ENCODE measurements at places on chromosomes 7 and 10. TPM values are rescaled to one million over a fixed set of nuclear protein-coding genes. Genes with fewer than 3 reads are reported as not detected.
A peak's percentile ranks its signal among the peaks of the same experiment; 100 is the strongest.

The AGR2 gene
- total RNA-seq, result not detected

The WEE2 gene
- not detected for total RNA-seq

The SFRP5 gene
- not detected for total RNA-seq

DNA sequence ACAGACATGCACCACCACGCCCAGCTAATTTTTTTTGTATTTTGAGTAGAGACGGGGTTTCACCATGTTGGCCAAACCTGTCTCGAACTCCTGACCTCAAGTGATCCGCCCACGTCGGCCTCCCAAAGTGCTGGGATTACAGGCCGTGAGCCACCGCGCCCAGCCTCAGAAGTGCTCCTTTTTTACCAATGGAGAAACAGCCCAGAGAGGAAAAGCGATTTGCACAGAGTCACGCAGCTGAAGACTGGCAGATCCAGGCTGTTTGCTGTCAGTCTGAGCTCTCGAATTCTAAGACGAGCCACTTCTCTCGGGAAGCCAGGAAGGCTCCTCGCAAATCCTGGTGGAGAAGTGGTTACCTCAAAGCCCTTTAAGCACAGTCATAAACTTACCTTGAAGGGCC lies 57.4 kb upstream of the SDK1 start:
- no peaks in the 10 kb centered on the region for H3K4me1 ChIP-seq
- no peak overlapping the region for H3K27ac ChIP-seq

DNA sequence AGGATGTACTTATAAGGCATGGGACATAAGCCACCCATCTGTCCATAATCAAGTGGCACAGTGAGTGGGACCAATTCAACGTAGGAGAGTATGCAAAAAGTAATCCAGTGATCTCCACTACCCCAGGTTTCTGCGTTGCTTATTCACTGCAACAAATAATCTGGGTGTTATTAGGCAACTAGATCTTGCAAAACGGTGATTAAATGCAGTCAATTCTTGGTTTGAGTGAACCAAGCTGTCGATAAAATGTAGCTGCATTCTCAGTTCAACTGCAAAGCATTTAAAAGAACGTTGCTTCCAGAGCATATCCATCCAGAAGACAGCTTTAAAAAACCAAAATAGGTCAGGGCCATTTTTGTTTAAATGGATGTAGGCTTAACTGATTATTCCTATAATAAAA lies 5.0 kb downstream of the LSMEM1 start:
- H3K4me1 ChIP-seq, result no peaks in the 10 kb centered on the region
- H3K4me3 ChIP-seq, result no peak overlapping the region
- H3K27me3 ChIP-seq, result no peaks in the 10 kb centered on the region

DNA sequence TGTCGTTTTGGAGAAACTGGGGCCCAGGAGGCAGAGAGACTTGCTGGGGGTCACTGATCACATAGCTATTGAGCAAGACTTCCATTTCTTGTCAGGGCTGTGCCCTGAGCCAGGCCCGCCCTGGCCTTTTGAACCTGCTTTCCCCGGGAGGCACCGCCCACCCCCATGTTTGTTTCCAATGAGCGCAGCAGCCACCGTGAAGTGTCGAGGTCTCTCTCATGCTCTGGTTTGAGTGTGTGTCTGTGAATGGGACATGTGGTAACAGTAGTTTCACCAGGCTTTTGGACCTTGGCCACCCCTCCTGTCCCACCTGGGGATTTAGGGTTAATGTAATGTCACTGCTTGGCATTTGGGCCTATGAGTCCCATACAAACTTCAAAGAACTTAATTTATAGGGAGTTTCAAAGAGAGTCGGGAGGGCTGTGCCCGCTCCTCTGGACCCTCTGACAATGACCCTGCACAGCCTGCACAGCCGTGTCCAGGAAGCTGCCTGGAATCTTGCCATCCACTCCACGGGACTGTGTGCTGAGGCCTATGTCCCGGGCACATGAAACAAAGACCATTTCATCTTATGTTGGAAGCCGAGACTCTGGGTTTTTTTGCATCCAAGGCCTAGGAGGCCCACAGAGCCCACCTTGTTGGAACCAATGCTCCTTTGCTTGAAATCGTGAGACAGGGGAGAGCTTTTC lies 6.3 kb downstream of the PRF1 start:
- H3K4me3 ChIP-seq, result no peak overlapping the region
- no peak for DNase-seq
- H3K27ac ChIP-seq, result no peak overlapping the region
- H3K36me3 ChIP-seq, result peaks cover 28% of the 10 kb centered on the region
- H3K27me3 ChIP-seq, result no peaks in the 10 kb centered on the region

DNA sequence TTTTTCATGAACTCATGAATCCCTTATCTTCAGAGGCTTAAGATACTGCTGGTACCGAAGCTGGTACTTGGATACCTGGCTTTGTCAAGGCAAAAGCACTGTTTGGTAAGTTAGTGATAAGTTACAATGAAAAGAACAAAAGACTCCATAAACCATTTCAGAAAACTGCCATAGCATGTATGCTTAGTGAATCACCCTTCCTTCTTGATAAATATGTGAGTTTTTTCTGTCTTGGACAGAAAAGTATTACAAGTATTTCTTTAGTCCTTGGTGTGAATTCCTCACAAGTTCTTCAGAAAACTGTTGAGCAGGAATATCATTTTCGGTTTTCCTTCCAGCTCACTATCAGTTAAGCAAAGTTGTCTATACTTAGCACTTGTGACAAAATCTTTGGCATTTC lies 25.6 kb downstream of the PUS7 start:
- no peaks in the 10 kb centered on the region for H3K4me1 ChIP-seq
- no peak overlapping the region for H3K27ac ChIP-seq
- no peak for DNase-seq
- no peaks in the 10 kb centered on the region for H3K36me3 ChIP-seq

The PDE6C gene
- not detected for total RNA-seq

DNA sequence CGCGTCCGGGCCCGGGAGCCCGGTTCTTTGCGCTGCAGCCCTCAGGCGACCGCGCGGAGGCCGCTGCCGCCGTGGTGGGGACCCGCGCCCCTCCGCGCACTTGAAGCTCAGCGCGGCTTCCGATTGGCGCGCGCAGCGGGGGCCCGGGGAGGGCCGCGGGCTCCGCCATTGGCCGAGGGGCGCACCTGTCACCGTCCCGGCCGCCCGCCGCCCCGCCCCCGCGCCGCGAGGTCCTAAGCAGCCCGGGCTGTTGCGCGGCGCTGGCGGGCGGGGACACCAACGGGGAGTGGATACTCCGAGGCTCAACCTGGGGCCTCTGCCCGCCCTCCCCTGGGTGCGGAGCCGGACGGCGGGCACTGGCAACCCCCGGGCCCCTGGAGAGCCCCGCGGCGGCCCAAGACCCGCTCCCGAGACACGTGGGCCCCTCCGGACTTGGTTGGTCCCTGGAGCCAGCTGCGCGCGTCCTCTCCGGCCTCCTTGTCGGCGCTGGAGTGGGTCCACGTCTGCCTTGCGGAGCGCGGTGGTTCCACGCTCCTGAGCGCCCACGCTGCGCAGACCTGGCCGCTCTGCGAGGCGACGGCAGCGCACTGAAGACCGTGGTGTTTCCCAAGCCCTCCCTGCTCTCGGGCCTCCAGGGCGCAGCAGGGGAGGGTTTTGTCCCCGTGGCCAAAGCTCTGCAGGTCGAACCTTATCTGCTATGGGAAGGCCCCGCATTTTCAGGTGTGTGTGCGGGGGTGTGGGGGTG lies at the start of gene MNX1:
Gene MNX1, minus strand, starts transcription at position 76 of the 745 bp plus-strand sequence. CDS start 313 bp downstream, outside the sequence.
- H3K27ac ChIP-seq, result no peak within 1 kb of the TSS
- DNase-seq, result peak; percentile 22
- H3K27me3 ChIP-seq, result peaks cover 53% of the 10 kb centered on the region
- no peaks in the 10 kb centered on the region for H3K36me3 ChIP-seq

GRCh38 chr10:129531195-129531968 lies 64.3 kb downstream of the MGMT start:
- H3K4me1 ChIP-seq, result no peaks in the 10 kb centered on the region
- H3K27ac ChIP-seq, result no peak overlapping the region
- no peaks in the 10 kb centered on the region for H3K36me3 ChIP-seq

DNA sequence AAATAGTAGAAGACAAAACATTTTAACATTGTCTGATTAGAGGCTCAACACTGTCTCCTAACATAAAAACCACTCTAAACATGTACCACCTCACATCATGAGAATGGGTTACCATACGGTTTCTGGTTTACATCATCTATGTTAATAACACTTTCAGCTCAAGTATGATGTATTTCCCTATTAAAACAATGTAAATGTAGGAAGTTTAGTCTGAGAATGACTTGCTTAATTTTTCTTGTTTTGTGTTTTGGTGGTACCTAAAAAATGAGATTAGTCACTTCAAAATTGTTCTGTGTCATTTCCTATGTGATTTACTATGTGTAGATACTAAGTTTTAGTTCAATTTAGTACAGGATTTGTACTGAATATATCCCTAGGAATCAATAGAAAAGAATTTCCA lies 195.8 kb upstream of the SEMA3C start:
- H3K36me3 ChIP-seq, result no peaks in the 10 kb centered on the region
- H3K4me1 ChIP-seq, result no peaks in the 10 kb centered on the region
- no peak overlapping the region for H3K27ac ChIP-seq
- no peak overlapping the region for H3K4me3 ChIP-seq
- no peak for DNase-seq

DNA sequence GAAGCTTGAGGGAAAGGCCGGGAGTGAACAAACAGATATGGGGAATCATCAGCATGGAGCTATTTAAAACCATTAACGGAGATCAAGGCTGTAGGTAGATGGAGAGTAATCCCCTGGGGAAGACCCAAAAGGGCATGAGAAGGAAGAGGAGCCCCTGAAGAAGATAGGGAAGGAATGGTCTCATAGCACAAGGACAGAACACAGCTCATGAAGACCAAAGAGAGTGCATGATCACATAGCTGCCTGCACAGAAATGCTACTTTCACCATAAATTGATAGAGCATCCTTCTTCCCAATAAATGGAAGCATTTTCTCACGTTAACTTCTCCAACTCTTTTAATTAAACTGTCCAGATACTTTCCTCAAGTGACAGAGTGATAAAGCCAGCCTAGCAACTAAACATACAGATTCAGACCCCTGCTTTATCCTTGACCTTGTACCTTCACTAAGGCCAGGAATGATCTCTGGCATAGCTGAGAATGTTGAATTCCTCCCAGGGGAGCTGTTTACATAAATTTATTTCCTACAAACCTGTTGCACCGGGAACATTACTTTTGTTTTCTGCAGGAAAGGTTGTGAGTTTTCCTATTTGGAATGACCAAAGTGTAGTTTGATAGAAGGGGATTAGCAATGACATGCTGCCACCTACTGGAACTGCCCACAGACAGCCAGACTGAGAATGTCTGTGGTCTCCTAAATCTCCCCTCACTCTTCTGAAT lies 110.8 kb upstream of the LRGUK start:
- H3K4me3 ChIP-seq, result no peak overlapping the region
- no peak overlapping the region for H3K27ac ChIP-seq
- H3K27me3 ChIP-seq, result no peaks in the 10 kb centered on the region
- no peaks in the 10 kb centered on the region for H3K4me1 ChIP-seq

GRCh38 chr10:69965086-69965485 lies 87.6 kb upstream of the MACROH2A2 start:
- no peak overlapping the region for H3K4me3 ChIP-seq
- DNase-seq, result no peak
- H3K4me1 ChIP-seq, result no peaks in the 10 kb centered on the region
- H3K27ac ChIP-seq, result no peak overlapping the region
- no peaks in the 10 kb centered on the region for H3K36me3 ChIP-seq

DNA sequence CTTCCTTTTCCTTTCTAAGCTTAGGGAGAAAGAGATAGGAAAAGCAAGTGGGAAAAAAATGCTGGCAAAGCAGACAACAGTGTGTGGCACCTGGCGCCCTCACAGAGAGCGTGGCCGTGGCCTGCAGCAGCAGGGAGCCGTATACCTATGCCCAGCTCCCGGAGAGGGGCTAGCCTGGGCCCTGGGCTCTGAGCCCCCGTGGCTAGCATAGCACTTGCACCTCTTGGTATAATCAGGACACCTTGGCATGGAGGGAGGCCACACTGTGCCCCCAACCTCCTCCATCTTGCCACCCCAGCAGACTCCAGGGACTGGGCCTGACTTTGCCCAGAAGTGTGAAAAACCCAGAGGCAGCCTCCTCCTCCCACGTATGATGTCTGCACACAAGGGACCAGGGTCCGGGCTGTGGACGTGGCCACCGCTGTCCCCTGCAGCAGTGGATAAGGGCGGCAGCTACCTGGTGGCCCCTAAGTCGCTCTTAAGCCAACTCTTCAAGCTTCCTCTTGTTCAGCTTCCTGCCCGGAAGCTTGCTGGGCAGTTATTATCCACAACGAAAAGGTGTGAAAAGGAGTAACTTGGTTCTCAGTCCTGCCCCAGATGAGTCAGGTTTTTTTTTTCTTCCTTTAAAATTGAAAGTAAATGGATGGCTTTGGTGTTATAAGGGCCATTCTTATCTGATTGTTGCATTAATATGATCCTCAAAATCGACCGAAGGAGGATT lies 249.1 kb upstream of the PITRM1 start:
- peaks cover 11% of the 10 kb centered on the region for H3K4me1 ChIP-seq
- no peaks in the 10 kb centered on the region for H3K36me3 ChIP-seq
- no peak overlapping the region for H3K27ac ChIP-seq
- DNase-seq, result no peak
- no peak overlapping the region for H3K4me3 ChIP-seq

- H3K27me3 ChIP-seq, result no peaks in the 10 kb centered on the region
- no peak overlapping the region for H3K4me3 ChIP-seq
- no peak for DNase-seq
- no peak overlapping the region for H3K27ac ChIP-seq
- no peaks in the 10 kb centered on the region for H3K36me3 ChIP-seq
Observed at GRCh38 chr7:121714559-121715303, 158.2 kb upstream of the PTPRZ1 start.

Data from CD8-positive, alpha-beta memory T cell (primary cell).